ENCODE measurements at places on chromosomes 11 and 22.

- DNase-seq, result no peak
Observed at GRCh38 chr11:102220728-102221467, 96.4 kb upstream of the BIRC3 start.

DNA sequence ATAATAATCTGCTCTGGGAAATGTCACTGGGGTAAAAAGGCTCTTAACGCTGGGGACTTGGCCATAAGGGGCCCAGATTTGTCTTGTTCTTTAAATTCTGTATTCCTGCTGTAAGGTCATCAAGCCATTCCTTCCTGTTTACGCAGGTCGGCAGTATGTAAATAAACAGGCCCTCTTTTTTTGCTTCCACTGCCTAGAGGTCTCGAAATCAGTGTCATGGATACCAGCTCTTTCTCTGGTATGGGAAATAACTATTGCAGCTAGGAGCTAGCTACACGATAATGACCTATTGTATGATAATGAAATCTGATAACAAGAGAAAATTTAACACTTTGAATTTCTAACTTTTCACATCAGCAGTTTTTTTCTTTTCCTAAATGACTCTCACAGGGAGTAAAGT is 209.2 kb upstream of the NARS2 start:
- DNase-seq, result no peak

DNA sequence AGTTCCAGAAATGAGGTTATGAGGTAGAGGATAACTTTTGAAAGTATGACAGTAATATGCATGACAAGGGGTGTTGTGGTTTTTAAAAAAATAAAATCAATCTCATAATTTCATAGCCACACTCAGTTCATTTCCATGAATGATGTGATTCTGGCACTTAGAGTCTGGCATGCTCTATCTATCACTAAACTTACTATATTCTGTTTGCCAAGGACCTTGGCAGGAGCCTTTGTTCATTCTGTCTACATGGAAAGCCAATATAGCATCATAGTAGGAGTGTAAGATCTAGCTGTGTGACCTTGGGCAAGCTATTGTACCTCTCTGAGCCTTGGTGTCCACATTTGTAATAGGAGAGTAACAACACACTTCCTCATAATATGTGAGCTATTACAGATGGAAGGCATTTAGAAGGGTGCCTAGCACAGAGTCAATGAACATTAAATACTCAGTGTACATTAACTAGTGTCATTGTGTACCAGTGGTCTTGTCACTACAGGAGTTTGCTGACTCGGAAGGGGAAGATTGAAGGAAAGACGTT is 507.6 kb downstream of the SOX6 start:
- DNase-seq, result no peak

GRCh38 chr11:113192121-113192925 is 122.1 kb upstream of the TTC12 start:
- DNase-seq, result no peak

- DNase-seq, result no peak
Observed at GRCh38 chr22:42170946-42171345, 40.3 kb upstream of the CYP2D6 start.

GRCh38 chr11:2177076-2177475 is 5.5 kb upstream of the TH start:
- DNase-seq, result no peak

DNA sequence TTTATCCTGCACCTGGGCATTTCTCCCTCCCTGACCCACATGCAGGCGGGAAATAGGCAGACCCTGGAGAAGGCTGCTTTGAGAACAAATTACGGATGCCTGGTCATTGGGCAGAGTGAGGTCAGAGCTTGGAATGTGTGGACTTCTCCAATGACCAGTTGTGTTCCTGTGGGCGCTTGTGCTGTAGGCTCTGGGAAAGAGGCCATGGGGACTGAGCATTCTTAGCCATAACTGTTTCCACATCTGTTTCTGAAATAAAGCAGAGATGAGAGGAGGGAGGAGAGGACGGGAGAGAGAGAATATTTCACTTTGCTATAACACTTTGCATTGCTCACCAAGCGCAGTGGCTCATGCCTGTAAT is 11.2 kb upstream of the TMEM184B start:
- no peak for DNase-seq

- no peak for DNase-seq
Observed at GRCh38 chr22:24153959-24154358, 27.3 kb upstream of the SUSD2 start.

DNA sequence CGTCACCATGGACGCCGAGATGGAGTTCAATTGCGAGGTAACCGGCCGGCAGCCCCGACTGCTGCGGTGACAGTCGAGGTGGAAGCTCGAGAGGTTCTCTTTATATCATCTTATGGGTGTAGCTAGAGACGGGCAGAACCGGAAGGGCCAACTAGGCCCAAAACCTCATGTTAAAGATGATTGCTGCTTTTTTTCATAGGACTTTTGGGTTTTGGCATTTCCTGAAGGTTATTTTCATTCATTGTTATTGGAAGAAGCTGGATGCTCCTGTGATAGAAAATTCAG is 585 bp downstream of the NF2 start:
- DNase-seq, result peak; percentile 51

- DNase-seq, result no peak
Observed at GRCh38 chr22:46753360-46753759, 9.1 kb upstream of the TBC1D22A start.

GRCh38 chr11:2521081-2521732 is 76.4 kb downstream of the KCNQ1 start:
- peak; percentile 6 for DNase-seq

- no peak for DNase-seq
Observed at GRCh38 chr11:14614091-14614622, 29.4 kb upstream of the PDE3B start.

GRCh38 chr11:61378713-61379313 is 13.6 kb upstream of the TMEM216 start:
- no peak for DNase-seq

- DNase-seq, result no peak
Observed at GRCh38 chr11:78790784-78791183, 216.1 kb upstream of the NARS2 start.

DNA sequence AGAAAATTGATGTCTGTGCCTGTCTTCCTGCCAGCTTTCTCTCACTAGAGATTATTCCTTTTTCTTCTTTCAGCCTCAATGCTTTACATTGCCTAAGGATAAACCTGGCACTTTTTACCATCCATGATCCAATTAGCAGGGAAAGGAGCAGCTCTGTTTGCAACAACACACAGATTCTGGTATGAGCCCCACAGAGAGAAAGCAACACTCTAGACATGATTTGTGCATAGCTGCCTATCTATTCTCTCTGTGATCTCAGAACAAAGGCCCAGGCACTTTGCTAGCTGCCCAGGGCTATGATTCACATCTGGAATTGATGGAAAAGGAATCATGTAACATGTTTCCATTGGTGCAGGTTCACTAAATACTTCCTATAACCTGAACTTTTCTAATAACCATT is 685.0 kb downstream of the ETS1 start:
- no peak for DNase-seq

DNA sequence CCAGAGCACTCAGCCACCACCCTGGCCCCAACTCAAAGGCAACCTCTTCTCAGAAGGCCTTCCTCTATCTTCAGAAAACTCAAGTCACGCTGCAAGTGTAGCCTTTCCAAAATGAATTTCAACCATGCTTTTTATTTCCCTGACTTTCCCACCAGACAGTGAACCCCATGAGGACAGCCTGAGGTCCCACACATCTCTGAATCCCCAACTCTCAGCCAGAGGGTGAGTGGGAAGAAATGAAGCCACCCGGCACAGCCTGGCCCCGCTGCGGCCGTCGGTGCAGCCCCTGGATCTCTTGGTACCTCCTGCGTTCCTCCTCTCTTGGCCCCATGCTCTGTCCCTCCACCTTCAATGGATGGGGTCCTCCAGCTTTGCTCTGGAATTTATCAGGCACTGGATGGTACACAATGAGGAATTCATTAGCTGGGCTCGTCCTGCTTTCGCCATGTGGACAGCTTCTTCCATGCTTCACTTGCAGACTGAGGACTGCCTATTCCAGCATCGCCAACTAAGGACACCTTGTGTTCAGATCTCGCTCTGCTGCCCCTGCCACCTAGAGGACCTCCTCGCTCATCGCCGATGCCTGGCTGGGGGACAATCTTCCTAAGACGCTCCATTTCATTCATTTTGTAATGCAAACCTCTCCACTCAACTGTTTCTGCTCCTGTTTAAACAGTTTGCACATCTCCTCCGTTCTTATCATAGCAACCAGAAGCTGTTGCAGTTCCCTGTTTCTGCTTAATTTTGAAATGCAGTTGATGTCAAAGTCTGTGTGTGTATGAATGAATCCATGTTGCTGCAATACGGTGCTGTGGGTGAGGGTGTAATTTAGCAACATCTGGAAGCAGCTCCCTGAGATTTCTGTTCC is 672.1 kb downstream of the TBC1D22A start:
- no peak for DNase-seq

DNA sequence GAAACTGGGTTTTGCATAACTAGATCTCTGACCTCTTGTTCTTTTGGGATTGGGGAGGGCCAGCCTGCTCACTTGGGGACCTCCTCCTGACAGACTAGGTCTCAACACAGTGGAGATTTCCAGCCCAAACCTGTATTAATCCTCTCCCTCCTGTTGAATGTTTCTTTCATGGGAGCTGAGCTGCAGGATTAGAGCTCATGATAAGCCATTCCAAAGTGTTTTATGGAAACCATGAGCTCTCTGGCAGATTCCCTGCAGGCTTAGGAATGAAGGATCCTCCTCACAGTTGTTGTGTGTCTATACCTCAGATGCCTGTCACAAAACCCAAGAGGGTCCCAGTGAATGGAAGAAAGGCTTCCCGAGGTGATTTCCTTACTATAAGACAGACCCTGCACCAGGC is 248.4 kb upstream of the B3GAT1 start:
- DNase-seq, result no peak

DNA sequence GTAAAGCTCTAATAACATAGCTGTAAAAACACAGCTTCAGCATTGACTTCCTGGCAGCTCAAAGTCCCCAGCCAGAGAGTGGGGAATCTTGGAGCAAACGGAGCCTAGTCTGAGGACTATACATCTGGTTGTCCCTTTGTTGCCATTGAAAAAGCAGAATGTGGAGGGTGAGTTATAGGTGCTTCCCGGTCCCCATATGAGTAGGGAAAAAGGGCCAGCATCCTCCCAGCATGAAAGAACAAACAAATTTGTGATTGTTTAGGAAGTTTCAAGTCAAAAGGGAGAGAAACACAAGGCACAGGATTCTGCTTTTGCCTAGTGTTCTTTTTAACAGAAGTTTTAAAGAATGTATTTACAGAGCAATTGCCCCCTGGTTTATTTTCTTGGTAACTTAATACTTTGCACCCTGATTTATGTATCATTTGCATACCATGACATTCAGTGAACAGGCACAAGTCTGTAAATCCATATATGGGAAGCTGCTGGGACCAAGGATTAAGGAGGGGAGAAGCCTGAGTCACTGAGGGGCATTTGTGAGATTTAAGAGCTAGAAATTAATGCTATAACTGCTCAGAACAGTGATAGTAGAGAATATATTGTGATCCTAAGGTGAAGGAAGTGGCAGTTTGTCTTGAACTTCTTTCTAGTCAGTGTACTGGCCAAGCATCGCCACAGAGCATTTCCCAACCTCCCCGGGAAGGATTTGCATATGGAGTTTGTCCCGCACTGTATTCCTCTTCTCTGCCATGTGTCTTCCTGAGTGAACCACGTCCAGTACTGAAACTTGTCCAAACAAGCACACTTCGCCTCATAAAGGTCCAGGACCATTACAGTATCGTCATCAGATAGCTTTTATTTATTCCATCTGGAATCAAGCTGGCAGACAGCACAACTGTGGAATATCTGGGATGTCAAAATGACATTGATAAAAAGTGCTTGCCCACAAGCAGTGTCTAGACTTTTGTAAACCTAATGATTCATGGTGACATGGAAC is 103.0 kb downstream of the DBX1 start:
- no peak for DNase-seq

GRCh38 chr11:116162886-116163230 is 609.9 kb downstream of the BUD13 start:
- no peak for DNase-seq

DNA sequence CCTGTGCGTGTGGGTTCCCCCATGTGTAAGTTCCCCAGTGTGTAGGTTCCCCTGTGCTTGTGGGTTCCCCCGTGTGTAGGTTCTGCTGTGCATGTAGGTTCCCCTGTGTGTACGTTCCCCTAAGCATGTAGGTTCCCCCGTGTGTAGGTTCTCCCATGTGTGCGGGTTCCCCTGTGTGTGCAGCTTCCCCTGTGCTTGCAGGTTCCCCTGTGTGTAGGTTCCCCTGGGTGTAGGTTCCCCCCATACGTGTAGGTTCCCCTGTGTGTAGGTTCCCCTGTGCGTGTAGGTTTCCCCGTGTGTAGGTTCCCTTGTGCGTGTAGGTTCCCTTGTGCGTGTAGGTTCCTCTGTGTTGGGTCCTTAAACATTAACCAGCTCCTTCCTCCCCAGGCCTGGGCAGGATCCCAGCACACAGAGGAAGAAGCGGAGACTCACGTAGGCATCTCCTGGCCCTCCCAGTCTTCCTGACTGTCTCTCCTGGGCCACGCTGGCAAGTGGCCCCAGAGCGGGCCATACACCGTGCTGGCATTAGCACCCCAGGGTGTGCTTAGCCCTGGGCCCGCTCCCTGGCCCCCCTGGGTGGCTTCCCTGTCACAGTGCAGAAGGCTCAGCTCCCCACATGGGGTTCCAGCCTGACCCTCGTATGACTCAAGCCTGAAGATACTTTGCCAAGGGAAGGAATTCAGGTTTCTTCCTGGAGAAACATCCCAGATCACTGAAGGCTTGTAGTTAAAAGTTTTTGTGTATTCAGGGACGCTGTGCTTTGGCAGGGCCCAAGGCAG is 2.8 kb upstream of the GRAMD4 start:
- no peak for DNase-seq

DNA sequence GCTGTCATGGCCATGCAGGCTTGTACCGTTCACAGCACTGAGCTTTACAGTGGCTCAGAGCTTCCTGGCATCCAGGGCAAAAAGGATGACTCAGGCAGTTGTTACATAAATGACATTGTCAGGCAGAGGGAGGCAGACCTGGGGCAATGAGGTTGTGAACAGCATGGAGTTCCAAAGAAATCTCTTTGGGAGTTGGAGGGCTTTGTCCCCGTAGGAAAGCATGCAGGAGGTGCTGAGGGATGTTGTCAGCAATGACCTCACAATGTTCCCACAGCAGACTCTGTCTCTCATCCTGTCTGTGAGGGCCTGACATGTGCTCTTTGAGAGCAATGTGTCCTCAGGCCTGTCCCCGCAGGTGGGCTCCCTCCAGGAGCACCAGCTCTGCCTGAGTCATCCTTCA is 25.9 kb upstream of the PDE2A start:
- DNase-seq, result no peak

All from CD4-positive, alpha-beta T cell treated with Interleukin-15 for 1 hour (primary cell).